ENCODE measurements at places on chromosomes 1 and 21.
A peak's percentile ranks its signal among the peaks of the same experiment; 100 is the strongest.

GRCh38 chr1:193555662-193556441 is 369.4 kb upstream of the B3GALT2 start:
- DNase-seq: peak; percentile 25

GRCh38 chr1:207933205-207933800 is 22.4 kb upstream of the CD34 start:
- DNase-seq: no peak

DNA sequence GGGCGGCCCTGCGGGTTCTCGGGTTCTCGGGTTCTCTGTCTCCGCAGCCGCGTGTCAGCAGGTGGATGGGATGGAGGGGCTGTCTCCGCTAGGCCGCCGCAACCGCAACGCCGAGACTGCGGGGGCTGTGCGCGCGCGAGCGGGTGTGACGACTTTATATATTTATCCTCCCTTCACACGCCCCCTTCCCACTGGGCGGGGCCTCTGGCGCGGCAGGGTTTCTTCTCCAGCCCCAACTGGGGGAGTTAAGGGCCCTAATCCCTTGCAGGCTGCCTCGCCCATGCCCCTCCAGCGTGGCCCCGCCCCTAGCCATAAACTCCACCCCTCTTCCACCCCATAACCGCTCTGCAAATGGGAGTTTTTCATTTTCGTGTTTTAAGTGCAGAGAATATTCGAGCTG is 3.4 kb downstream of the IGSF21 start:
- no peak for DNase-seq

- DNase-seq: no peak
These were observed 24.0 kb downstream of the ABCA4 start for GRCh38 chr1:94096797-94097549.

GRCh38 chr1:114290341-114290740 is 136.7 kb upstream of the SYT6 start:
- DNase-seq: no peak

GRCh38 chr1:161185732-161186311 is 8.5 kb upstream of the B4GALT3 start:
- no peak for DNase-seq

DNA sequence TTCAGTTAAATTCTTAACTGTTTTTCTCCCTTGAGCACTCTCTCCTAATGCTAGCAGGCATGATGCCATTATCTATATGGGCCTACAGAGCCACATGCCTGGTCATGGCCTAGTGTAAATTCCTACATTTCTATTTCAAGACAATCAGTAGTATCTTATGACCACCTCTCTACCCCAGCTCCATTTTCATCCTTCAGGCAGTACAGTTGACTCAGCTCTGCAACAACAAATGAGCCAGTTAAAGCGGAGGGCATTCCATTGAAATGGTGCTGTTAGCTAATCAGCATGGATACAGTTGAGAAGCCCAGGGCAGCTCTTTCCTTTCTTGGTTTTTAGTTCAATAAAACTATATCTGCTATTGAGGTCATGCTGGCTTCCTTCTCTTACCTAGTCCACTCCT is 150.0 kb downstream of the PPP1R12B start:
- no peak for DNase-seq

DNA sequence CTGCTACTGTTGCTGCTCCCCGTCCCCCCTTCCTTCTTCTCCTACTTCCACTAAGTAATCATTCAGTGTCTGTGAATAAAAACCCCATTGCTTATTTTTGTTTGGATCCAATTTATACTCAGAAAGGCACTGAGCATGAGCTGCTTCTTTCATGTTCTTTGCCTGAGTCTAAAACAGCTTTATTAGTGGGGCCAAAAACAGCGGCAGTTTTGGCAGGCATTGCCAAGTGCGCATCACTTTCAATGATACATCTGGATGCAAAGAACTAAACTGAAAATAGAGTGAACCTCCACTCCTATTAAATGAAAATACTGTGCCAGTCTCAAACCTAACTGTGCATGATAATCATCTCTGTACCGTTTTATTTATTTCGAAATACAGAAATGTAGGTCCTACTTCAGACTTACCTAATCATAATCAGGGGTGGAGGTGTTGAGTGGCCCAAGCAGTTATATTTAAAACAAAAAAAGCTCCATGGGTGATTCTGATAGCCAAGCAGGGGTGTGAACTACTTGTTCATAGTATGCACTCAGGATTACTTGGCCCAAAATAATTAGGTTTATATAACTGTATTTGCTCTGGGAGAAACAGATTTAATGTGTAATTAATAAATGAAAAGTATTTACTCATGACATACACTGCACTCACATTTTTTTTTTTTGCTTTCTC is 48.4 kb downstream of the NEK7 start:
- DNase-seq: no peak

DNA sequence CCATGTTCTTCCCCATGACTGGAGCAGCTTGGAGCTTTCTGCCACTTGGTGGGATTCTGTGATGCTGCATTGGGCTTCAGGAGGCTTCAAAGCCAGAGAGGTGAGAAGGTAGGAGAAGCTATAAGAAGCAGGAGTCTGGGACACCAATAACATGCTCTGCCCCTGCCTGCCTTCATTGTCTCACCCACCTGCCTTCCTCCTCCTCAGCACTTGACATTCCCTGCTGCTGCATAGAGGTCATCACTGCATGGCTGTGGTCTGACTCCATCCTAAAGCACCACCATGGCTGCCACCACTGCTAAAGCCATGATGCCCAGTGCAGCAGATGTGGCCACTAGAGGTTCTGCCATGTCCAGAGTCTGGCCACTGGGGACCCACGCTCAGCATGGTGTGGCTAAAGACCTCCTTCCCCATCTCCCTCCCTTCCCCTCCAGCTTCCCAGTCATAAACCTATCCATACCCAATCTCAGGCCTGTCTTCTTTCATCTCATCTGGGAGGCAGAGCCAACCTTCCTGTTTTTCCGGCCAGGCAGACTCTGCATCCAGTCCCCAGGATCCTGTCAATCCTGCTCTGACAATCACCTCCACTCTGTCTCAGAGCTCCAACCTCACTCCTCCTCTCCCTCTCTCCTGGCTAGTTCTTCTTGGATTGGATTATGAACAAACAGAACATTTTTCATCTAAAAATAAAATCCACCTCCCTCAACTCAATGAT is 285.1 kb upstream of the POU3F1 start:
- DNase-seq: no peak

DNA sequence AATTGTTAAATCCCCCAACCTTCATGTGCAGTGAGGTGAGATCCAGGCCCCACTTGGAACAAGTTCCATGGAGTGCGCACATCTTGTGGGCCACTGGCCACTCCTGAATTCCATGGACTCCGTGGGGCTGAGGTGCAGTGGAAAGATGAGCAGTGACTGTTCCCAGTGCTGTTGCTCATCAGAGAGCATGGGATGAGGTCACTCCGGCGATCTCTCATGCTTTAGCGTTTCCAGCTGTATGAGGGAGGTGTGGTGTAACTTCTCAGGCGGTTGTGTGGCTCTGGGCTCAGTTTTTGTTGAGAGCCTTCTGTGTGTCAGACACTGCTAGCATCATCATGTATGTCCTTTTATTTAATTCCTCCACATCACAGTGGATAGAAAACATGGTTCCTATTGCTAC is 96.2 kb downstream of the GALNT2 start:
- no peak for DNase-seq

DNA sequence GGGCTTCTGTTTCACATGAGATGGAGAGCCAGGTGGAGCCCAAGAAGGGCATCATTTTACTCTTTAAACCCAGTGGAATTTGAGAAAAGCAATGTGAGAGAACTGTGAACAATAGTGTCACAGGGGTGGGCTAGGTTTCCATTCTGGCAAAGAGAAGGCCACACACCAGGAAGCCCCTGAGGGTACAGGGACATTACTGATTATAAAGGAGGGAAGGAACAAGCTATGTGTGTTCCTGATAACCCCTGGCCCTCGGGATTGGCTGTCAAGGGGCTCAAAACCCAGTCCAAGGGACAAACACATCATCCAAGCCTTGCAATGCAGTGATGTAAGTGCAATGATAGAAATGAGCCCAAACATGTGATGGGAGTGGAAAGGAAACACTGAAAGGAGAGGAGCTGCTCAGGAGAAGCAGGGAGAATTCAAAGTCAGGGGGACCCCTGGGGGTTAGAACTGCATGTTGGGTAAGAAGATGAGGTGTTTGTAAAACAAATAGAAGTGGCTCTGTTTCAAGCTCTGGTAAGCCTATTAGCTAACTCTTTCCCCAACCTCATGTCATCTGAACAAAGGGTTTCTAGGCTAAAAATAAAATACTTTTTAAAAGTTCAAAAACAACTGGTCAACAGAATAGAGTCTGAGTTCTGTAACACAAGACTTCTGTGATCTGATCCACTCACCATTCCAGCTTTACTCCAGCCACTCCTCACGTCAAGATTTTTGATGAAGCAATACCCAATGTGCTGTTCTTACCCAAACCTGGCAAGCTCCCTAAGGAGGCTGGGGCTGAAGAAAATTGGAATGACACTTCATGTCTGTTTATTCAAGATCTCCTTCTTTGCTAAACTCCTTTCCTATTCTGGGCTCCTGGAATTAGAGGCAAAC is 51.1 kb upstream of the IL12RB2 start:
- DNase-seq: no peak

GRCh38 chr1:35656148-35656862 is 15.0 kb upstream of the PSMB2 start:
- DNase-seq: no peak

GRCh38 chr1:105914403-105914802 is 1142.1 kb upstream of the PRMT6 start:
- DNase-seq: no peak

GRCh38 chr1:34790985-34791384 is 1.8 kb upstream of the GJA4 start:
- no peak for DNase-seq

DNA sequence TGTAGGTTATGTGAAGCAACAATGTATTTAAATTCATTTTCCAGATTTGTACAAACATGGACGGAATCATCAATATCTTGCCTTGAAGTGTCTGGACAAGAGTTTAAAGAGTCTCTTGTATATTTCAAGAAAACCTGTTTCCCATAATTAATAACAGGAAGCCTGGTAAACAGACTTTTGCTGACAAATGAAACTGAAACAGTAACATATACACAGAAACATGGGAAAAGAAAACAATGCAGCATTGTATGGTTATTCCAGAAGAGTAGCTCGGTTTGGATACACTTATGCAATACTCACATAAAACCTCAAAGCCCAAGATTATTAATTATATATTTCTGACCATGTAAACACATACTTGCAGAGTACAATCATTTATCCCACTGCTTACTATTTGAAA is 265.5 kb downstream of the PTPRC start:
- no peak for DNase-seq

DNA sequence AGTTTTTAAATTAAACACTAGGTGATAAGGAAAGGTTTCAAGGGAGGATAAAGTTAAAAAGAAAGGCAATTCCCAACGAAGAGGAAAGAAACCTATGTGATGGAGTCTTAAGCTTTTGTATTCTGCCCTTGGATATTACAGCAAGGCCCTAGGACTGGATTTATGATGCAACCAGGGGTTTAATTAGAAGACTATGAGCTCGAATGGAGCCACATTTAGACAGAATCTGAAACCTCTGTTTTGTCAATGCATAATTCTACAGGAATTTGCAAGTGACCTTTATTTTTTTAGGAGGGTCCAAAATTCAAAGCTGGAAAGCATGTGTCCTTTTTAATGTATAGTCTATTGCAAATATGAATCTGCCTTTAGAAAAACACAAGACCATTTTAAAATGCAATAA is 37.9 kb downstream of the TGFB2 start:
- no peak for DNase-seq

GRCh38 chr1:169001353-169001752 is 105.1 kb upstream of the ATP1B1 start:
- no peak for DNase-seq

- no peak for DNase-seq
These were observed 355.6 kb downstream of the PRDM2 start for GRCh38 chr1:14055442-14056223.

DNA sequence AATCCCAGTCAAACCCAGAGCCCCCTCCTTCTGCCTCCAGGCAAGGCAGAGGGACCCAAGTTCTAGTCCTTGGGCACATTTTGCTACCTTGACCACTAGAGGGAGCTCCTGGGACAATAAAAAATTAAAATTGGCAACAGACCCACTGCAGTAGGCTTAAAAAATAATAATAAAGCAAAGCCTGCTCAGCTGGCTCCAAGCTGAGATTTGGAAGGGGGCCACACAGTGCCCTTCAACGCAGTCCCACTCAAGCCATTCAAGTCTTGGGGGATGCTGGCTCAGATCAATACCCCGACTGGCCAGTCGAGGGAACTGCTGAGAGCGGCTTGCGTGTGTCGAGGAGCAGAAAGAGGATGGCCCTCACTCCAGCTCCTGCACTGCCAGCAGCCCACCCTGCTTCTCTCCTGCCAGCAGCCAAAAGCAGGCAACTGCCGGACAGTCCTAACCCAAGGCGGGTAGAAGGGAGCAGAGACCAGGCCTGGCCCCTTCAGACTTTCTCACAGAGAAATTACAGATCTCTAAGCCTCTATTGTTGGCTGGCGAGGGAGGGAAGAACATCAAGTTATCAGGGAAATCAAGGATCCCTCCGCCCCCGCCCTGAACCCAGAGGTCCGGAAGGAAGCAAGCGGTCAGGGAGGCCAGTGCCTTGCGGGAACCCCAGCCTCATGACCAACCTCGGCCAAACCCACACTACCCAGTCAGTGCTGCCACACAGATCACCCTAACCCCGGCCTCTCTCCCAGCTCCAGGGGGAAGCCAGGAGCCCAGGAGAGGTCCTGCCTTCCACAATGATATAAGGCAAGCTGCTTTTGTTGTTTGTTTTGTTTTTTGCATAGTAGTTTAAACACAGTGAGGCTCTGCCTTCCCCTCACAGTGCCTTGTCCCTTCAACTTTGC is 4.9 kb upstream of the ALDH4A1 start:
- peak; percentile 63 for DNase-seq

GRCh38 chr1:216555653-216556052 is 132.4 kb upstream of the USH2A start:
- DNase-seq: no peak

- DNase-seq: no peak
These were observed 518.6 kb upstream of the ZP4 start for GRCh38 chr1:238409191-238409850.

DNA sequence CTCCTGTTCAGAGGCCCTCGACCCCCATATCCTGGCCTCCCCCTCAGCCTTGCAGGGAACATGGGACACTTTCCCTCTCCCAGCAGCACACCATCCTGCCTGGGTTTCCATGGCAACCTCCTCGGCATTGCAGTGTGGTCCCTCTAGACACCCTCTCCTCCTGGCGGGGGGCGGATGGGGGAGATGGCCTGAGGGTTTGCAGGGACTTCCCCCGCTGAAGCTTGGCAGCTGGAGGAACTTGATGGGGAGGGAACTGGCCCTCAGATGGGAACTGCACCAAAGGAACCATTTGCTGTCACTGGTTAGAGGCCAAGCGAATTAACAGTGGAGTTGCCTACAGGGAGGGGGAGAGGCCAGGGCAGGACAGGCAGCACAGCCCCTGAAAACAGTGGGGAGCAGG is 28.7 kb downstream of the RIMS3 start:
- DNase-seq: no peak

- no peak for DNase-seq
These were observed 124.9 kb upstream of the TMEM51 start for GRCh38 chr1:15028616-15029015.

GRCh38 chr1:43934101-43934985 is 742 bp downstream of the ARTN start:
- peak; percentile 74 for DNase-seq

- no peak for DNase-seq
These were observed 1765.2 kb downstream of the NCAM2 start for GRCh38 chr21:22763442-22763841.

GRCh38 chr1:180376253-180376652 is 126.1 kb downstream of the ACBD6 start:
- no peak for DNase-seq

GRCh38 chr1:147611021-147611426 is 59.3 kb downstream of the ACP6 start:
- DNase-seq: no peak
